ENCODE measurements at places on chromosomes 11 and 22.
A peak's percentile ranks its signal among the peaks of the same experiment; 100 is the strongest.

DNA sequence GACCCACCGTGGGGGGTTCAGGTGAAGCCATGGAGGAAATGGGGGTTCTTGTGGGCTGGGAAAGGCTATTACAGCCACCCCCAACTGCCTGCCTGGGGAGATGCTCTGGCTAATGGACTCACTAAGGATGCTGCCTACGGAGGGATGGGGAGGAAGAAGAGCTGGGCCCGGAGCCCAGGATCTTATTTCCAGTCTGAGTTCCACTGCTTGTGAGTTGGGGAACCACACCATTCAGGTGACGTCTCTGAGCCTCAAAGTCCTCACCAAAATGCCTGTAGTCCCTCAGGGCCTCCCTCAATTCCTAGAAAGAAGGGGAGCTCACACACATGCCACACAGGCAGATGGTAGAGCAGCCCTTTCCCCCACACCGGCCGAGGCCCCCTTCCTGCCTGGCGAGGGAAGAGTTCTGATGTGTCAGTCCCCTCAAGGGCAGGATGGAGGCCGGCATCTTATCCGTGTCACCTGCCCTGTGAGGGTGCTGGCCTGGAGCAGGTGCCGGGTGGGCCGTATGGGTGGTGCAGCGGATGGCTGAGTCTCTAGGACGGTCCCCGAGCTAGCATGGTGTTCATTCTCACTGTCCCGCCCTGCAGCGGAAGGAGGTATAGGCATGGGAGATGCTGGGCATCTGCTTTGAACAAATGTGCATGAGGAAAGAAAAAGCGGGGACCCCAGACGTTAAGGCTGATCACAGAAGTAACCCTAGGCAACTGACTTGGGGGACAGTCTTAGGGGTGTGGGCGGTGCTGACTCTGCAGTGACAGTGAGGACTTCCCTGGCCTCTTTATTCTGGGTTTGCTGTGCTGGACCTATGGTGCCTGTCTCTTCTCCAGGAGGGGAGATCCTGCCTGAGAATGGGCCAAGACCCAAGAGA is 15.7 kb downstream of the MRGPRF start:
- no peak for DNase-seq

- no peak for DNase-seq
These were observed 46.0 kb upstream of the KLHL35 start for GRCh38 chr11:75478783-75479596.

- DNase-seq = peak; percentile 60
These were observed 946.0 kb downstream of the FAM181B start for GRCh38 chr11:81787584-81788049.

DNA sequence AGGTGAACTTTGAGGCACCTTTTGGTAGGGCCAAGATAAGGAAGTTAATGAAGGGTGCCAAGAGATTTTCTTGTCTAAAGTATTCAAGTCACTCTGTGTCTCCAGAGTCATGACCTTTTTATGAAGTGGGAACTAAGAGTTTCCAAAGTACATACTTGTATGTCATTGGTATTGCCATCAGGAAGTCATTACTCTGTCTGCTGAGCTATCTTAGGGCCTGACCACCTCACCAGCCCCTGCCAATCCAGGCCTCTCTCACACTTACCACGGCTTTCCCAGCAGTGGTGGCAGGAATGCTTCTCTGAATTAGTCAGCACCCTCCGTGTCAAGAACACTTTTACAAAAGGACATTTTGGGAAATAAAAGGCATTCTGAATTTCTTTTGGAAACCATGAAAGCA is 192.8 kb upstream of the MTNR1B start:
- DNase-seq = no peak

GRCh38 chr22:46600273-46600796 is 19.9 kb upstream of the GRAMD4 start:
- no peak for DNase-seq

DNA sequence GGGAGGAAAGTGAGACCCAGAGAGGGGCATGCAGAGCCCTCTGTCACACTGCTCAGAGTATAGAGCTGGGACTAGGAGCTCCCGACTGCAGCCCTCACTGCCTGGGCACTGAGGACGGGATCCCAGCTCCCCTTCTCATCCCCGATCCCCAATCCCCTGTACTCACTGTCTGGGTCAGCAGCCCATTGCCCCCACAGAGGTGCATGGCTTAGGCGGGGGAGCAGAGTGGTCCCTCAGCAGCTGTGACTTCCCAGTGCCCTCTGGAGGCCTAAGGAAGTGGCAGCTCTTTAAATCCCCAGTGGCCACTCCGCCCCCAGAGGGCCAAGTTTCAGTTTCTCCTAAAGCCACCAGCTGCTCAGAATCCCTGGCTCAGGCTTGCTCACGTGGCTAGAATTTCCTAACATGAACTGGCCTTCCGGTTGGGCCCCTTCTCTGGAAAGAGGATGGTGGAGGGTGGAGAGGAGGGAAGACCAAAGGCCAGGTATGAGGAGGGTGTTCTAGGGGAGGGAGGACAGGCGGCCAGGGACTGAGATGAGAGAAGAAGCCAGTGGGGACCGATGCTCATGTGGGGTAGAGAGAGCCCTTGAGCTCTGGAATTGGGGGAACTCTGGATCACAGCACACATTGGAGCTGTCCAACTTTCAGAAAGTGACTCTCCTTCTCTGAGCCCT is at the start of gene BATF2:
TSS of gene BATF2 (minus strand) at position 262 of the 671 bp plus-strand sequence. CDS start at position 205, 57 bp downstream.
- no peak for DNase-seq

DNA sequence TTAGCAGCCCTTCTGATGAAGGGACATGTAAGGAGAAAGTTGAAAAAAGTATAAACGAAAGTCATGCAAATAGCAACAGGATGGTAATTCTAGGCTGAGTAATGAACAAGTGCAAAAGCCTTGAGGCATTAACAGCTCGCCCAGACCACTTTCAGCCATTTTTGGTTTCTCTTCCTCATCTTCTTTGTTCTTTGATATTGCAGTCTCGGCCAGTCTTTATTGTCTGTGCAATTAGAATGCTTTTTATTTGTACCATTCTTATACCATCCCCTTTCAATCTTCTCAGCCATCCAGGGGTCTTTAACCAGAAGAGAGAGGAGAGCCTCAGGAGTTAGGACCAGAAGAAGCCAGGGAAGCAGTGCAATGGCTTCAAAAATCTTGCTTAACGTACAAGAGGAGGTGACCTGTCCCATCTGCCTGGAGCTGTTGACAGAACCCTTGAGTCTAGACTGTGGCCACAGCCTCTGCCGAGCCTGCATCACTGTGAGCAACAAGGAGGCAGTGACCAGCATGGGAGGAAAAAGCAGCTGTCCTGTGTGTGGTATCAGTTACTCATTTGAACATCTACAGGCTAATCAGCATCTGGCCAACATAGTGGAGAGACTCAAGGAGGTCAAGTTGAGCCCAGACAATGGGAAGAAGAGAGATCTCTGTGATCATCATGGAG is 7.3 kb downstream of the TRIM34 start:
- peak; percentile 50 for DNase-seq

Data from MM.1S (cell line).